Epithelial cell of esophagus (primary cell): ENCODE measurements at places on chromosomes 11 and 22.

DNA sequence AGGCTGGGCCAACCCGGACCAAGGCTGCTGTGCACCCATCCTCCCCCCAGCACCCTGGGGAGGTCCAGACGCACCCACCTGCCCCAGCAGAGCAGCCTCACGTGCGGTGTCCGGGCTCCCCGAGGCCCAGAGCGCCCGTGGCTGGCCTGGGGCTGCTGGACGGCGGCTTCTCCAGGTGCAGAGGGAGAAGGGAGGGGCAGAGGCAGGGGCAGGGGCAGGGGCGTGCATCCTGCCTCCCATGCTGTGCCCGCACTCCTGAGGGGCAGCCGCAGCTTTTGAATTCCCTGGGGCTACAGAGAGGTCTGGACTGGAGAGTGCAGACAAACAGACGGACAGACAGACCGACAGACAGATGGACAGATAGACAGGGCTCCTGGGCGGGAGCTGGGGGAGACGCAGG lies 83.6 kb upstream of the PRR5 start:
- DNase-seq, result no peak

DNA sequence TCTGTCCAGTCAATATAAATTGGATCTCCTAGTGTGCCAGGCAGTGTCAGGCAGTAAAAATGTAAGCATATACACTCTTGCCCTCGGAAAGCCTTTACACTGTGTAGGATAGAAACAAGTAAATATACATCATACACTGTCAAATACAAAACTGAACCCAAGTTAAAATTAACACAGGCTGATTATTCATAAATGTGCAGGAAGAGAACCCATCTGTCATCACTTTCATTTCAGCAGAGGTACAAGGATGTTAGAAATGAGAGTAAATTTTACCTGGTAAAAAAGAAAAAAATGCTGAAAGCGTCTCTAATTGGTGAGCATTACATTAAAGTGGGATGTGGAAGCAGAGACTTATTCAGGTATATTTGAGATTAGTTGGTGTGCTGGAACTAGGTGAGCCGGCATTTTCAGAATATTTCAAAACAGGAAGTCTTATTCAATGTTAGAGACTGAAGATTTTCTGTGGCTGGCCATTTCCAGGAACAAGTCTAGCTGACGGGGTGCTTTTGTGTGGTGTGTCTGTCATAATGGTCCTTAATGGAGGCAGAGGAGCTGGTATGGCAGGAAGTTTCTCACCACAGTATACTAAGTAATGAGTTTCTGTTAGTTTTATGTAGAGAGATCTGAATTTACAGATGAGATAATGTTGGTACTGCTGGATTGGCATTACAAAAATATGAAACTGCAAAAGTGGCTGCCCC lies 192.6 kb downstream of the CASP12 start:
- peak; percentile 73 for DNase-seq

DNA sequence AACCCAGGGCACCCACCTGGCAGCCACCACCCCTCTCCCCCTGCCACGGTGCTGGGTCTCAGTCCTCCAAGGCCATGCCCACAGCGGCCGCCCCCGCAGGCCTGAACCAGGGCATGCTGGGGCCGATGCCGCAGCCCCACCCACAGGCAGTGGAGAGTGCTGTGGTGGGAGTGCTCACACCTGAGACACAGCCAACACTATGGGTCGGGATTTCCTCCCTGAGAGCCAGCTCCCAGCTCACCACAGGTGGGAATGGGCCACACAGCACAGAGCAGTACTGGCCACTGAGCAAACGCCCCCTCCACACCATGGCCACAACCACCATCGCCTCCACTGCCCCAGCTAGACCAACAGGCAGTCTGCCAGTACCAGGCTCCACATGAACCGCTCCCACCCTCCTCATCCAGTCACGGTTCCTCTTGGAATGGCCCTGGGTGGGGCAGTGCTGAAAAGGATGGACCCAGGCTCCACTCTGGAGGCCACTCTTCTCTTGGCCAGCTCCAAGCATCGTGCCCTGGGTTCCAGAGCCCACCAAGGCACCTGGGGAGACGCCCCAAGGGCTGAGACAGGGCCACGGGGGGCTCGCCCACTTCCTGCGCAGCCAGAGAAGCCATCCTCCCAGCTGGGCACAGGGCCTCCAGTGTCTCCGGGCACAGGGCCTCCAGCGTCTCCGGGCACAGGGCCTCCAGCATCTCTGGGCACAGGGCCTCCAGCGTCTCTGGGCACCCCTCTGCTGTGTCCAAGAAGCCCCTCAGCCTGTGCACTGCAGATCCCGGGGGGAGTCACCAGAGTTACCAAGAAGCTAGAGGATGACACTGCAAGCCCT lies 14.2 kb downstream of the MOB2 start:
- no peak for DNase-seq

DNA sequence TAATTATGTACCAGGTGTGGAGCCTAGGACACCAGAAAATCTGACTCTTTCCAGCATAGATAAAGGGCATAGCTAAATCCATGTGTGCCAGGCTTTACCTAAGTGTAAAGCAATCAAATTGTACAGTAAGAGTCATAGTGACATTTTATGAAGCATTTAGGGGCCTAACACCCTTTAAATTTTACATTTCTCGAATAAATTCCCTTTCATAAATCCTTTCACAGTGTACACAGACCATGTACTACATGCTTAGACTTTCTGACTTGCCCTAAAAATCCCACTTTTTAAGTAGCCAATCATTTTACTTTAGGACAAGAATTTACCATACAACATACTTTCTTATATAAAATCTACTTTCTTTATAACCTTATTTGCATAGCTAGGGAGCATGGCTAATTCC lies 727.6 kb upstream of the LUZP2 start:
- no peak for DNase-seq

- DNase-seq, result no peak
Measured at GRCh38 chr22:31271485-31271884, 20.8 kb downstream of the PIK3IP1 start.

DNA sequence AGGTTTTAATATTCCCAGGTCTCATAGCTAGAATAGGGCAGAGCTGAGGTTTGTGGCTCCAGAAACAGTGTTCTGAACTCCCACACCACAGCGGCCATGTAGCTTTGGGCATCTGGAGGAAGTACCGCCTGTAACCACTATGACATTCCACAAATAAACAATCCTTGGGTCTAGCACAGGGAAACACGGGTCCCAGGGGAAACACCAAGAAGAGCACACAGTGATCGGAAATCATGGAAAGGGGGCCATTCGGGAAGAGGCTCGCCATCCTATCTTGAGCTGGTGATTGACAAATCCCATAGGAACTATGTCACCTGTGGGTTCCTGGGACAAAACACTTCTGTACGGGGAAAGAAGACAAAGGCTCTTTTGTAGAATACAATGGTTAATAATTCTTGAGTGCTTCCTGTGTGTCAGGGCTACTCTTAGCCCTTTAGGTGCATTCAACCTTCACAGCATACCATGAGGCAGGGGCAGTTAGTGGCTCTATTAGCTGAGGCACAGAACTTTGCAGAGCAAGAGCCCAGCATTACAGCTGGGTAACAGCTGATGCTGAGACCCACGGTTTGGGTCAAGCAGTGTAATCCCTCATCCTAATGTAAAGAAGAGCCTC lies 514.2 kb downstream of the NTM start:
- DNase-seq, result no peak

GRCh38 chr11:57001674-57002401 lies 13.1 kb downstream of the OR5AK2 start:
- DNase-seq, result peak; percentile 6

DNA sequence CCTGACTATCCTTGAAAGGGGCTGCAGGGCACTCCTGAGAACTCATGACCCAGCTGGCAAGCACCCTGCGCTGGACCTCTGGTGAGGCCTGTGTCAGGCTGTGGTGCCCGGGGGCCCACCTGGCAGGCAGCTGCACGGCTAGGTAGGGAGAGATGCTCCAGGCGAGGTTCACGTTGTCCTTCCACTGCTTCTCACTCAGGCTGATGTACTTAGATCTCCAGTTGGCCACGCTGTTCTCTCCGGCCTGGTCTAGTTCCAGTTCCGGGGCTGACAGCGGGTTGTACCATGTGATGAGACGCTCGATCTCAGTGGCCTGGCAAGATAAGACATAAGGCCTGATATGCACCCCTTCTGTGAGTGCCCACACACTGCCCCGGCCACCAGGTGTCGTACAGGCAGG lies 44.7 kb upstream of the SERPIND1 start:
- no peak for DNase-seq

DNA sequence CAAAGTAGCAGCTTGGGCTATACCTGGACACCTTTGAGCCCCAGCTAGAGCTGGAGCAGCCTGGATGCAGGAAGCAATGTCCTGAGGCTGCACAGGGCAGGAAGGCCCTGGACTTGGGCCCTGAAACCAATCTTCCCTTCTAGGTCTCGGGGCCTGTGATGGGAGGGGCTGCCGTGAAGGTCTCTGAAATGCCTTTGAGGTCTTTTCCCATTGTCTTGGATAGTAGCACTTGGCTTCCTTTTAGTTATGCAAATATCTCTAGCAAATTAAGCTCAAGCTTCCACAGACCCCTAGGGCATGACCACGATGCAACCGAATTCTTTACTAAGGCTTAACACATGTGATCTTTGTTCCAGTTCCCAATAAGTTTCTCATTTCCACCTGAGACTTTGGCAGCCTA lies 40.0 kb downstream of the LINC01488 start:
- no peak for DNase-seq

DNA sequence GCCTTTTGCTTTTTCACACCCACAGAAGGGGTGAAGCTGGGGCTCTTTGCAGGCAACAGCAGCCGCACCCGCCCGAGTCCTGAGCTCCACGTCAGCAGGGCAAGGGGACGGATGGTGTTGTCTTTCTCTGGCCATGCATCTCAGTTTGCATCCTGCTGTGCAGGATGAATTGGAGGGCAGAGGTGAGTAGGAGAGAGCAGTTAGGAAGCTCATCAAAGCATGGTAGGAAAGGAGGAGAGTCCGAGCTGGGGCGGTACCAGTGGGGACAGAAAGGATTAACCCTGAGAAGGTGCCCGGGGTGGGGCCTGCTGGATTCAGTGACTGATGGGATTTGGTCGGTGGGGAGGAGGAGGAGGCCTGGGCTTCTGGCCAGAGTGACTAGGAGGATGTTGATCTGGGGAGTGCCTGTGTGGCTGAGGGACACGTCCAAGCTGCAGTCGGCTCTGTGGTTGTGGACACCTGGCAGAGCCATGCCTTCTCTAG lies 14.6 kb downstream of the FAM83F start:
- no peak for DNase-seq

GRCh38 chr11:14357881-14358728 lies 878 bp downstream of the RRAS2 start:
- DNase-seq, result peak; percentile 81

GRCh38 chr22:47033648-47034000 lies 271.2 kb downstream of the TBC1D22A start:
- no peak for DNase-seq

GRCh38 chr11:62854825-62855570 lies 15.6 kb upstream of the WDR74 start:
- DNase-seq, result no peak

- DNase-seq, result peak; percentile 42
Measured at GRCh38 chr11:16605389-16605893, 133.0 kb upstream of the C11orf58 start.

- DNase-seq, result no peak
Measured at GRCh38 chr11:91773090-91773489, 451.5 kb upstream of the FAT3 start.
